ENCODE measurements at places on chromosomes 1 and 21.
A peak's percentile ranks its signal among the peaks of the same experiment; 100 is the strongest.

DNA sequence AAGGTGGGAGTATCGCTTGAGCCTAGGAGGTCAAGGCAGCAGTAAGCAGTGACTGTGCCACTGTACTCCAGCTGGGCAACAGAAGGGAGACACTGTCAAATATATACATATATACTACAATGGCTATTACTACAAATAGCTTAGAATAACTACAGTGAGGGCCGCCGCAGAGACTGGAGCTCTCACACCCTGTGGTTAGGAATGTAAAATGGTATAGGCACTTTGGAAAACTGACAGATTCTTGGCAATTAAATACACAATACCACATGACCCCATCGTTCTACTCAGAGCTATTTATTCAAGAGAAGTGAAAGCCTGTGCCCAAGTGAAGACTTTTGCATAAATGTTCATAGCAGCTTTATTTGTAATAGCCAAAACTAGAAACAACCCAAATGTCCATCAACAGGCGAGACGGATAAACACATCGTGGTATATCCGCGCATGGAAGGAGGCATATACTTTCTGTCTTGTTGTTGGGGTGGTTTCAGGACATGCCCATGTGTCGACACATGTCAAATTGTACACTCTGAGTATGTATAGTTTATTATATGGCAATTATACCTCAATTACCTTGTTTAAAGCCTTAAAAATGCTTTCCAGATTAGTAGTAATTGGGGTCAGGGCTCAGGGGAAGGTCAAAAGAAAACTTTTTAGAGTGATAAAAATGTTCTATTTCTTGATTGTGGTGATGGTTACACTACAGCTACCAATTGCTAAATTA, 123.4 kb downstream of the RIPK4 start:
- DNase-seq, result no peak

GRCh38 chr21:14862794-14863720, 201.7 kb downstream of the NRIP1 start:
- DNase-seq, result no peak

- peak; percentile 72 for DNase-seq
Measured at GRCh38 chr21:32844653-32845436, 73.3 kb upstream of the PAXBP1 start.

GRCh38 chr1:234313171-234313570, 60.1 kb upstream of the COA6 start:
- DNase-seq, result no peak

DNA sequence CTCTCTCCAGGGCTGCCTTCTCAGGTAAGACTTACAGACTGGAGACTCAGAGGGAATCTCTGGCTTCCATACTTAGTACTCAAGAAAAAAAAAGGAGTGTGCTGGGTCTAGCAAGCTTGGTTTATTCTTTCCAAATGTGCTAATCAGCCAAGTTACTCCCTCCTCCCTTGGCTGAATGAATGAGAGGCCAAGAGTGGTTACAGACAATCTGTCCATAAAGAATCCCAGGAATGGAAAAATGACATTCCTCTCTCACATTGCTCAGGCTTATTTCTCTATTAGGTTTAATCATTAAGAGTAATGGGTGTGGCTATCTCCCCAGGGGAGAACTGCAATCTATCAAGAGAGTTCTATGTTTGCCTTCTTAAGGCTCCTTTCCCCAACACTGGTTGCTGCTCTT, 547.3 kb upstream of the PLXNA2 start:
- no peak for DNase-seq

Measured in HFFc6 (cell line).